Right ventricle myocardium inferior (tissue), 1 donor: ENCODE measurements at places on chromosomes 2 and 18. TPM values are rescaled to one million over a fixed set of nuclear protein-coding genes. Genes with fewer than 3 reads are reported as not detected.

Gene RND3
- total RNA-seq, result 22.1 TPM

Gene NEU2
- total RNA-seq, result not detected

Gene APLF
- 3.8 TPM for total RNA-seq

Gene HOXD1
- total RNA-seq, result not detected

- no peak for DNase-seq
Observed at GRCh38 chr2:172087780-172088244, 2.5 kb downstream of the DLX1 start.

DNA sequence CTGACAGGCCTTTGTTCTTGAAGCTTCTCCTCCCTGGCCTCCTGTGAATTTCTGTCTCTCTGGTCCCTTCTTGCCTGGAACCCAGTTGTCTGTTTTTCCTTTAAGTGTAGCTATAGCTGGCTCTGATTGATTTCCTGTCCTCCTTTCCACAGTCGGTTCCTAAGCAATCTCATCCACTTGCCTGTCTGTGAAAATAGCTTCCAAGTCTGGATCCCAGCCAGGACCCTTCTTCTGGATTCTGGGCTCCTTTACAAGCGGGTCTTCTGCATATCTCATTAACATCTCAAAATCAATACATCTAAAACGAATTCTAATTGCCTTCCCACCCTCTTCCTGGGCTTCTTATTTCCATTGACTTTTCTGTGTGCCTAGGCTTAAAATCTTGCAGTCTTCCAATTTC, 124.9 kb downstream of the DAW1 start:
- DNase-seq, result no peak

DNA sequence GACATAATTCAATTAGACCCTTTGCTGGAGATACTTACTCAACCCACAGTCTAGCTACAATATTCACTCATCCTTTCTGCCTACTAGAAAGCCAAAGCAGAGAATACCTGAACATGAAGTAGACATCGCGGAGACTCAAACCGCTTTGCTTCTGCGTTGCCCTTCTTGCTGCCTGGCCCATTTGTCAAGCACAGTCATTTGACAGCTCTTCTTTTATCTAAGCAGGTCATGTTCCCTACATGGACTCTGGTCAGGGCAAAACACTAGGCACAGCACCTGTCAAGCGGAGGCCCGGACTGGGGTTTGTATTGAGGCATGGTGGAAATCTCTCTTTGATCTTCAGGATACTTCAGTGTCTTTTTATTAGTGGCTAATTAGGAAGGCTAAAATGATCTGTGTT, 89.7 kb downstream of the FARSB start:
- DNase-seq, result no peak

Gene PLEKHB2
- total RNA-seq, result 30.8 TPM

- DNase-seq, result no peak
Observed at GRCh38 chr2:217396165-217396564, 536.3 kb upstream of the TNP1 start.
